Psoas muscle (tissue), 8 donors: ENCODE measurements at places on chromosomes 4 and X. TPM values are rescaled to one million over a fixed set of nuclear protein-coding genes. Genes with fewer than 3 reads are reported as not detected.

DNA sequence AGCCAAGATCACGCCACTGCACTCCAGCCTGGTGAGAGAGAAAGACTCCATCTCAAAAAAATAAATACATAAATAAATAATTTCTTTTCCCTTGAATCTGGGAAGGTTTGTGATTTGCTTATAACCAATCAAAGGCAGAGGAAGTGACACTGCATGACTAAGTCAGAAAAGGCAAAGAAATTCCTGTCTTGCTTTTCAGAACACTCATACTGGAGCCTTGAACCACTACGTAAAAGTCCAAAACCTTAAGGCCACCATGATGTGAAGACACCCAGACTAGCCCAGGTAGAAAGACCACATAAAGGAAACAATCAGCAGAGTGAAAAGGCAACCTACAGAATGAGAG is 36.6 kb downstream of the TMEM156 start:
- no peak overlapping the region for H3K27ac ChIP-seq
- H3K4me1 ChIP-seq: no peaks in the 10 kb centered on the region
- no peaks in the 10 kb centered on the region for H3K36me3 ChIP-seq
- H3K4me3 ChIP-seq: no peak overlapping the region
- no peak for DNase-seq
- H3K27me3 ChIP-seq: no peaks in the 10 kb centered on the region

The NDUFC1 gene
- 127 TPM for total RNA-seq

The TECRL gene
- 47.9 TPM for total RNA-seq

DNA sequence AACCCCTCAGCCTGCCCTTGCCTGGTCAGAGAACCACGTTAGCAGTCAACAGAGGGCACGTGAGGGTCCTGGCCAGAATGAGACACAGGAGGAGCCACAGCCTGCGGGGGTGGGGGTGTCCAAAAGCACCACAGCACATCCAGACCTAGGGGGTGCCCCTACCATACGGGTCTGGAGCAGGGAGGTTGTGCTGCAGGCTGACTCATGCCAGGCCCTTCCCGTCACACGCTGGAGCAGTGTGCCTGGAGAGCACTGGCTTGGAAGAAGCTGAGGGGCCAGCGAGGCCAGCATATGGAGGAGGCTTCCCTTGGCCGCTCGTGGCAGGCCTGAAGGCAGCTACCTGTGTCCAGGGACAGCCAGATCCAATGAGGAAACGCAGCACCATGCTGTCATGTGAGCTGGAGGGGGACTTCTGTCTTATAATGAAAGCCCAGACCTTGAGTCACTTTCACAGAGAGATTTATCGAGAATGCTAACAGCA is 1.5 kb upstream of the IRAK1 start:
- peak overlapping the region; percentile 47 for H3K27ac ChIP-seq
- no peak overlapping the region for H3K4me3 ChIP-seq
- H3K27me3 ChIP-seq: no peaks in the 10 kb centered on the region

GRCh38 chr4:8238515-8239053 is 31.0 kb upstream of the HTRA3 start:
- no peak overlapping the region for H3K4me3 ChIP-seq
- DNase-seq: no peak
- no peaks in the 10 kb centered on the region for H3K27me3 ChIP-seq
- H3K4me1 ChIP-seq: peaks cover 8% of the 10 kb centered on the region

- H3K27ac ChIP-seq: no peak overlapping the region
- no peak for DNase-seq
- H3K4me3 ChIP-seq: no peak overlapping the region
- no peaks in the 10 kb centered on the region for H3K27me3 ChIP-seq
Observed at GRCh38 chr4:73609706-73610105, 10.5 kb downstream of the RASSF6 start.

- H3K4me1 ChIP-seq: no peaks in the 10 kb centered on the region
- H3K27me3 ChIP-seq: no peaks in the 10 kb centered on the region
- H3K4me3 ChIP-seq: no peak overlapping the region
- H3K27ac ChIP-seq: no peak overlapping the region
- DNase-seq: no peak
- no peaks in the 10 kb centered on the region for H3K36me3 ChIP-seq
Observed at GRCh38 chr4:119070301-119070700, 65.3 kb upstream of the MYOZ2 start.

GRCh38 chr4:110678517-110679227 is 55.8 kb upstream of the PITX2 start:
- H3K27me3 ChIP-seq: no peaks in the 10 kb centered on the region
- H3K27ac ChIP-seq: no peak overlapping the region
- no peak for DNase-seq
- no peak overlapping the region for H3K4me3 ChIP-seq
- H3K4me1 ChIP-seq: no peaks in the 10 kb centered on the region

GRCh38 chrX:129714581-129714980 is 24.2 kb upstream of the XPNPEP2 start:
- H3K27ac ChIP-seq: no peak overlapping the region
- no peaks in the 10 kb centered on the region for H3K36me3 ChIP-seq
- no peak for DNase-seq
- peaks cover 6% of the 10 kb centered on the region for H3K4me1 ChIP-seq

The NUDT6 gene
- total RNA-seq: 4.7 TPM

DNA sequence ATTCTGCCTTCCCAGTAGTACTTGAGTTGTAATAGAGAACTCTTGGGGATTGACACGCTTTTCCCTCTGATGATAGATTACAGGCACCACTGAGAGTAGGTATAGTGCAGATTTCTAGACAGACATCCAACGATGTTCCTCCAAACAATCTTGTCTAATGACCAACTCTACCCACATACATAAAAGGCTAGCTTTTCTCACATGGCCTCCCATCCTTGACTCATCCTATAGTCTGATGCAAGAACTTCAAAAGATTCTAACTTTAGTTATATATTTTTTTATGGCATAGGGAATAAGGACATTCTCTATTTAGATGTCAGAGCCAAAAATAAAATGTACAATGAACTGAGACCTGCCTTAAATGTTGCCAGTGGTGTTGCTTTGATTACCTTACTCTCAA is 60.9 kb downstream of the GLRA2 start:
- H3K27ac ChIP-seq: no peak overlapping the region
- no peaks in the 10 kb centered on the region for H3K27me3 ChIP-seq
- no peaks in the 10 kb centered on the region for H3K36me3 ChIP-seq

DNA sequence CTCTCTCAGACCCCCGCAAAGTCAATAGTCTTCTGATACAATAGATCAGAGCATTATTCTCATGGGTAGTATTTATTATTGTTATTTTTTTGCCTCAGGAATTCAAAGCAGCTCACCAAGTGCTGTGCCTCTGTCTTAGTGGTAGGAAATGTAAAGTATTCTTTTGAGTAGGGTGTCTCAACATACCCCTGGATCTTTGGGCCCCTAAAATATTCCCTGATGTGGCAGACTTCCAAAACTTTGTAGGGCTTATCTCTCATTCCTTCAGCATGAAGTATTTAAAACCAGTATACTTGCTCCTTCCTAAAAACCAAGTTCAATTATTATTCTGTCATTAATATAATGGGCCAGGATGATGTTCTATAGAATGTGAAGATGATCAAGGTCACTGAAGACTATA is 115.3 kb upstream of the ZNF827 start:
- H3K27me3 ChIP-seq: peaks cover 3% of the 10 kb centered on the region
- H3K4me1 ChIP-seq: no peaks in the 10 kb centered on the region
- no peak for DNase-seq
- H3K27ac ChIP-seq: no peak overlapping the region
- H3K36me3 ChIP-seq: no peaks in the 10 kb centered on the region

- DNase-seq: no peak
- no peak overlapping the region for H3K4me3 ChIP-seq
- H3K27me3 ChIP-seq: no peaks in the 10 kb centered on the region
- H3K4me1 ChIP-seq: no peaks in the 10 kb centered on the region
Observed at GRCh38 chrX:125953814-125954213, 212.3 kb downstream of the DCAF12L2 start.

The CXCL13 gene
- total RNA-seq: 0.18 TPM

GRCh38 chr4:21688596-21689265 is 259.8 kb downstream of the KCNIP4 start:
- no peak for DNase-seq
- no peak overlapping the region for H3K27ac ChIP-seq
- H3K27me3 ChIP-seq: no peaks in the 10 kb centered on the region
- H3K36me3 ChIP-seq: no peaks in the 10 kb centered on the region

DNA sequence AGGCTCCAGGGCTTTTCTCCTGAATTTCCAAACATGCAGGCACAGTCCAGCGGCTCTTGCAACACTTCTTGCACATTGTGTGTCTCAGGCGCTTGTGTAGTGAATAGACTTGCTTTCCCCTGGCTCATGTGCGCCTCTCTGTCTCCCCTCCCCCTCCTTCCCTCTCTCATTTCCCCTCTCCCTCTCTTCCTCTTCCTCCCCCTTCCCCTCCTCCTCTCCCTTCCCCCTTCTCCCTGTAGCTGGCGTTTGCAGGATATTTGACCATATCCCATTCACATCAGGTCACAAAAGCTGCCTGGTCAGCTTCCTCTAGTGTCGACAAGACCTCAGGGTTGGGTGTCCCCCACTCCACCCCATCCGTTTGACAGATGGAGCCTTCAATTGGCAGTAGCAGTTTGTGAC is 2.4 kb downstream of the CHST7 start:
- peak; percentile 59 for DNase-seq
- no peaks in the 10 kb centered on the region for H3K36me3 ChIP-seq
- H3K27ac ChIP-seq: no peak overlapping the region
- H3K27me3 ChIP-seq: no peaks in the 10 kb centered on the region

DNA sequence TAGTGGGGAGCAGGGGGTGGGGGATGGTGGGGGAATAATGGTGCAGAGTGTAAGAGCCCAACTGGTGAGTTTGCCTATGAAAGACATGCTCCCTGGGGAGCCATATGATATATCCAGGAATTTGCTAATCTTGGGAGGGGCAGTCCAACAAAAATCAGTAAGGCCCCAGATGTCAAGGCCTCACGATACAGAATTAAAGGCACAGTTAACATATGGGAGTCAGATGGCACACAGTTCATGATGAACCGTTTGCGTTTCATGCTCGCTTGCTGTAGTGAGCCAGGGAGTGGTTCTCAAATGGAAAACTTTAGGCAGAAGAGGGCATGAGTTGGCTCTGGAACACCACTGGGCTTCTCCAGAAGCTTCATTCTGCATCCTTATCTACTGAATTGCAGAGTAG is 33.9 kb upstream of the VCX2 start:
- no peak for DNase-seq
- H3K4me3 ChIP-seq: no peak overlapping the region
- no peaks in the 10 kb centered on the region for H3K4me1 ChIP-seq
- H3K36me3 ChIP-seq: no peaks in the 10 kb centered on the region
- H3K27ac ChIP-seq: no peak overlapping the region

The MAGEA10 gene
- total RNA-seq: not detected

The CLDN24 gene
- not detected for total RNA-seq

DNA sequence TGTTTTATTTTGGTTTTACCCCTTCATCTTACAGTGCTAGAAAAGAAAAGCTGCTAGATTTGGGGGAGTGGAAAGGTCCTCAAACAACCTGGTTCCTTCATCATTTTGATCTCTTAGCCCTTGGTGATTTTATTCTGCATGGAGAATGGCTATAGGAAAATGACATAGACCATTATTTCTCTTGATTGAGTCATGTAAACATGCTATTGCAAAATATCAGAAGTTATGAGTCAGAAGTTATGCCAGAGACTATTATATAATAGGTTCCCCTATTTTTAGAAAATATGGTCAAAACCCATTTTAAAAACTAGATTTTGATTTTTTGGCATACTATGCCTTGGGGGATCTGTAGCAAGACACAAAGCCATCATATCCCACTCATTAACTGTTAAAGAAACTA is 83.7 kb upstream of the FAM9C start:
- no peak for DNase-seq
- no peaks in the 10 kb centered on the region for H3K27me3 ChIP-seq
- no peaks in the 10 kb centered on the region for H3K36me3 ChIP-seq
- H3K27ac ChIP-seq: no peak overlapping the region

- no peak overlapping the region for H3K4me3 ChIP-seq
- no peaks in the 10 kb centered on the region for H3K4me1 ChIP-seq
- no peaks in the 10 kb centered on the region for H3K36me3 ChIP-seq
- no peak for DNase-seq
Observed at GRCh38 chr4:158285429-158286216, 75.3 kb downstream of the TMEM144 start.

The XPNPEP2 gene
- total RNA-seq: 0.97 TPM

GRCh38 chrX:18377796-18378195 is 23.3 kb upstream of the SCML2 start:
- no peak for DNase-seq
- H3K36me3 ChIP-seq: no peaks in the 10 kb centered on the region
- H3K4me1 ChIP-seq: no peaks in the 10 kb centered on the region
- H3K27ac ChIP-seq: no peak overlapping the region

GRCh38 chr4:34732176-34732950 is 1512.0 kb downstream of the ARAP2 start:
- peak overlapping the region; percentile 76 for H3K27ac ChIP-seq
- H3K4me1 ChIP-seq: peaks cover 4% of the 10 kb centered on the region
- no peaks in the 10 kb centered on the region for H3K36me3 ChIP-seq
- DNase-seq: no peak

- H3K27me3 ChIP-seq: no peaks in the 10 kb centered on the region
- H3K27ac ChIP-seq: no peak overlapping the region
- no peak for DNase-seq
- no peaks in the 10 kb centered on the region for H3K36me3 ChIP-seq
- H3K4me1 ChIP-seq: no peaks in the 10 kb centered on the region
- no peak overlapping the region for H3K4me3 ChIP-seq
Observed at GRCh38 chr4:130576218-130576617, 1480.3 kb downstream of the C4orf33 start.

GRCh38 chr4:82809619-82810018 is 11.0 kb upstream of the SCD5 start:
- H3K27ac ChIP-seq: no peak overlapping the region
- no peak overlapping the region for H3K4me3 ChIP-seq
- no peaks in the 10 kb centered on the region for H3K36me3 ChIP-seq
- H3K4me1 ChIP-seq: no peaks in the 10 kb centered on the region
